ENCODE measurements at places on chromosomes 3 and 15. TPM values are rescaled to one million over a fixed set of nuclear protein-coding genes. Genes with fewer than 3 reads are reported as not detected.

The CX3CR1 gene
- total RNA-seq = 0.24 TPM

The CCK gene
- total RNA-seq = 4.2 TPM

The AGBL1 gene
- total RNA-seq = 0.03 TPM

DNA sequence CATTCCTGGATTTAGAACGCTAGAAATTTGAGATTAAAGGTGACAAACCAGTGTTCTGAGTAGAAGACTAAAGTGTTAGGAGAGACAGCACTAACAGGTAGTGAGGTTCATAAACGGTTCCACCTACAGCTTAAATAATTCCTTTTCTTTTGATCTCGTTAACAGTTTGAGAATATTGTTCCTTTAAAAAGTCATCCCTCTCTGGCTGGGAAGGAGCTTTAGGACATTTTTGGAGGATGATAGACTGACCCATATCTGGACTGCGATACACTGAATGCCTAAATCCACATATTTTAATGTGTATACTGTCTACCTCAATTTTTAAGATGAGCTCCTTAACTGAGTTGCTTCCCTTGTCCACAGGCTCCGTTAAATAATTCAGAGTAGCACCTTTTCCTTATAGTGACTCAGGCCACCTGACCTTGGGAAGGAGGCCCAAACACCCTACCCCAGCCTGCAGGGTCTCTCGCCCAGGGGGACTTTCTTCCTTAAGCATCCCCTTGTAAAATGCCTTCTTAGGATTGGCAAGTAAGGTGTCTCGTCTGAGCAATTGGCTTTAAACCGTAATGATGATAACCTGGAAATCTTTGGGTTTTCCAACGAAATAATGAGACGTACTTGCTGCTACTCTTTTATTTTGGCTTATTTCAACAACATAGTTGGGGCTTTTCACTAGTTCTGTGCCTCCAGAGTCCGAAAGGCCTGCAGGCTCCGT, 3.3 kb downstream of the TRIM71 start:
- DNase-seq = peak; percentile 6
- peaks cover 41% of the 10 kb centered on the region for H3K4me1 ChIP-seq
- peak overlapping the region; percentile 10 for H3K27ac ChIP-seq

DNA sequence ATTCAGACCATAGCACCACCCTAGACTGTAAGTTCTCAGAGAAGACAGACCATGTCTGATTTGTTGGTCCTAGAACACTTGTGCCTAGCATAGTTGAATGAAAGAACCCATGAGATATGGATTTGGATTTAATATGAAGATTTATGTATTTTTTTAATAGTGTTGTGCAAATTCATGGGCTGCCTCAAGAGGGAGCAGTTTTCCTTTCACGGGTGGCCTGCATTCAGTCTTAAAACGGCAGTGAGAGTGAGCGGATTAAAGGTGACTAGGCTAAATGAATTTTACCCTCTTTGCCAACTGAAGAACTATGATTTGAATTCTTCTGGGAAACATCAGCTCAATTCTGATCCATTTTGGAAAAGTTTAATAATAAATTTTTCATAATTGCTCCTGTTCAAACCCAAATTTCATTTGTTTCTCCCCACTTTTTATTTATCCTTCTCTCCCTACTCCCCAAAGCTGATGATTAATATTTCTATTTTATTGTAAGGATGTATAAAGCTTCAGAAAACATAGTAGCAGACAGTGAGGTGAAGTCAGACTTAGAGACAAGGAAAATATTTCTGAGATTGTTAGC, 67.3 kb downstream of the MORC1 start:
- peaks cover 23% of the 10 kb centered on the region for H3K4me1 ChIP-seq
- no peaks in the 10 kb centered on the region for H3K27me3 ChIP-seq
- DNase-seq = peak; percentile 48
- H3K27ac ChIP-seq = no peak overlapping the region

GRCh38 chr3:62277986-62278385, 95.4 kb downstream of the FEZF2 start:
- no peak overlapping the region for H3K4me3 ChIP-seq
- peaks cover 3% of the 10 kb centered on the region for H3K4me1 ChIP-seq
- no peaks in the 10 kb centered on the region for H3K27me3 ChIP-seq

DNA sequence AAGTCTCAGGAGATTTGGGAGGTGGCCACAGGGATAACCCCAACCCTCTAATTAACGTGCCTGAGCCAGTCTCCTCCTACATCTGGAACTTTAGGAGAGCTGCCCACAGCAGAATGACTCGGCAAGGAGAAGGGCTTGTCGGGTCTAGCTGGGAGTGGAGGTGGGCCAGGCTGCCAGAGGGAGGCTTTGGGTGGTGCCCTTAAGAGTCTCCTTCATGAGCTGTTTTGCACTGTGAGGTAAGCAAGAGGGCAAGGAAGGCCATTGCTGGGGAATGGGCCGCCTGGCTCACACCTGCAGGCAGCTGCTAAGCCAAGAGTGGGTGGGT, 3.6 kb upstream of the TNK2 start:
- H3K27ac ChIP-seq = no peak overlapping the region
- H3K36me3 ChIP-seq = no peaks in the 10 kb centered on the region
- DNase-seq = no peak
- H3K4me3 ChIP-seq = no peak overlapping the region
- H3K27me3 ChIP-seq = peaks cover 5% of the 10 kb centered on the region
- H3K4me1 ChIP-seq = peaks cover 27% of the 10 kb centered on the region

- no peak overlapping the region for H3K27ac ChIP-seq
- peaks cover 11% of the 10 kb centered on the region for H3K4me1 ChIP-seq
- no peaks in the 10 kb centered on the region for H3K27me3 ChIP-seq
- 0 out of 2 replicates have a peak, but pooled peaks cover 8% of the 10 kb centered on the region for H3K36me3 ChIP-seq
- no peak for DNase-seq
- no peak overlapping the region for H3K4me3 ChIP-seq
Measured at GRCh38 chr15:85692873-85693272, 101.9 kb downstream of the KLHL25 start.

DNA sequence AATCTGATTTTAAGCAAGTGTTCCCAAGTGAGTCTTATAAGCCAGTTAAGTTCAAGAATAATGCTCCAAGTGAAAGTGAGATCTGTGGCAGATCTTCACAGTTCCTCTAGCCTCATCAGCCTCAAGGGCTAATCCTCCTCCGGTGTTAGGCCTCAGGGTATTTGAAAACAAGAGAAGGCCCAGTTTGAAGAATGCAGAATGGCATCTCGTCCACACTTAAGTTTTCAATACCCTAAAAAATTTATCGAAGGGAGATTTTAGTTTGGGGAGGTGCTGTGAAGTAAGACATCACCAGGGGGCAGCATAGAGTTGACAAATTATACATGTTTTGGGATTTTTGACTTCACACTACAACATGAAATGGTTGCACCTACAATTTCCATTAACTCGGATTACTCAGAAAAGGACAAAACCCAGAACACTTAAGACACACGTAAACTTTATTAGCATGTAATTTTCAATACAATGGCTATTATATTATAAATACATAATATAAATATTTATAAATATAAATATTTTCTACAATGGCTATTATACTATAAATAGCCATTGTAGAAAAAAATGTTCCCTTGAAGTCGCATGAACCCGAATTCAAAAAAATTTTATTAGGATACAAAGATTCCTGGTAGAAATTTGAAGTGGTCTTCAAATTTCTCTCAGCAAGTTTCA, 2.3 kb upstream of the TMEM266 start:
- H3K27ac ChIP-seq = no peak overlapping the region
- H3K36me3 ChIP-seq = no peaks in the 10 kb centered on the region
- peaks cover 25% of the 10 kb centered on the region for H3K4me1 ChIP-seq
- H3K4me3 ChIP-seq = no peak overlapping the region
- DNase-seq = peak; percentile 79

DNA sequence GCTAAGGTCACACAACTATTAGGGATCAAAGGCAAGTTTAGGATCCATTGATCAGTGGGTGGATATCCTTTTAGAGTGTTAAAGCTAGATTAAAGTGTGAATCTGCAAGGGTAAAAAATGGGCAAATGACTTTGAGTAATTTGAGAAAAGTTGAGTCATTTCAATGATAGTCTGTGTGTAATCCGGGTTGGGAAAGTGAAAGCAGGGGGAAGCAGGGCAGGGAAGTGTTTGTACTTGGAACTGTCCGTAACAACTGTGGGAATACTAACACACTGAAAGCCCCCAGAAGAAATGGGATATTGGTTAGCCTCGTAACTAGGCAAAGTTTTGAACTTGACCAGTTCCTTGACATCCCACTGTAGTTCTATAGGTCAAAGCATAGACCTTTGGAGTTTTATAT, 187.2 kb upstream of the SLITRK3 start:
- H3K27ac ChIP-seq = no peak overlapping the region
- H3K4me3 ChIP-seq = no peak overlapping the region
- DNase-seq = no peak
- H3K4me1 ChIP-seq = no peaks in the 10 kb centered on the region
- no peaks in the 10 kb centered on the region for H3K36me3 ChIP-seq

DNA sequence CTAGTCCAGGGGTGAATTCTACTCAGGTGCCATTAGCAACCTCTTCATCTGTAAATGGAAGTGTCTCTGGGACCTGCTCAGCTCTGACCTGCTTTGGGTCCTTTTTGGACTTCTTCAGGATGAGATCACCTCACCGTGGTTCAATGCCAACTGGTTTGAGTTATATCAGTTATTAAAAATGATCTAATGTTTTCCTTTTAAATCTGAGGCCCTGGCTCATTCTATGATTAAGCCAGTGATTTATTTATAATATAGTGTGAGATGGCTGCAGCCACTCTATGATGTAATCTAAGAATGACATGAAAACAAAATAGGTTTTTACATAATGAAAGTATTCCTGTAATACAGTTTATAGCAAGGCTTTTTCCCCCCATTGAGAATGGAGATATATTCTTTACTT, 79.4 kb downstream of the LPP start:
- no peaks in the 10 kb centered on the region for H3K27me3 ChIP-seq
- DNase-seq = no peak
- no peak overlapping the region for H3K27ac ChIP-seq
- H3K4me3 ChIP-seq = no peak overlapping the region
- H3K4me1 ChIP-seq = no peaks in the 10 kb centered on the region
- H3K36me3 ChIP-seq = no peaks in the 10 kb centered on the region
